ENCODE measurements at places on chromosomes 11 and 22. TPM values are rescaled to one million over a fixed set of nuclear protein-coding genes. Genes with fewer than 3 reads are reported as not detected.

PAMR1 gene
- total RNA-seq: 0.32 TPM

PKDREJ gene
- total RNA-seq: not detected

LIF gene
- 1.2 TPM for total RNA-seq

MYRF gene
- 0.97 TPM for total RNA-seq

TSGA10IP gene
- total RNA-seq: not detected

C1QTNF6 gene
- 11.9 TPM for total RNA-seq

OR51I1 gene
- total RNA-seq: not detected

ZNF143 gene
- 36.9 TPM for total RNA-seq

TMPRSS5 gene
- not detected for total RNA-seq

MMP8 gene
- not detected for total RNA-seq

SAA2 gene
- total RNA-seq: not detected

RELT gene
- 7.1 TPM for total RNA-seq

CHRNA10 gene
- total RNA-seq: not detected

SMTNL1 gene
- not detected for total RNA-seq

PRG3 gene
- total RNA-seq: not detected

TRIM51 gene
- not detected for total RNA-seq

OR5B2 gene
- not detected for total RNA-seq

KCNQ1 gene
- total RNA-seq: not detected

RAB6A gene
- 105 TPM for total RNA-seq

MMP27 gene
- not detected for total RNA-seq

GALNT18 gene
- 14.0 TPM for total RNA-seq

EMID1 gene
- not detected for total RNA-seq

KLHL35 gene
- 2.9 TPM for total RNA-seq

CBLIF gene
- not detected for total RNA-seq

MRGPRF gene
- total RNA-seq: 0.30 TPM

RRP7A gene
- total RNA-seq: 32.2 TPM

MIOX gene
- total RNA-seq: not detected

GRIA4 gene
- total RNA-seq: not detected

ACRV1 gene
- total RNA-seq: not detected

NPTXR gene
- total RNA-seq: 0.32 TPM

AQP11 gene
- total RNA-seq: 0.30 TPM

IL17REL gene
- total RNA-seq: 0.15 TPM

TAGLN gene
- 46.1 TPM for total RNA-seq

H19 gene
- total RNA-seq: 19.2 TPM

RHOG gene
- total RNA-seq: 7.6 TPM

C1QTNF4 gene
- total RNA-seq: 1.5 TPM
